T-helper 2 cell treated with Interferon-gamma antibody and Interleukin-4, amounts not matched to agents 5 μg/mL and 100 μg/mL, for 36 hours (primary cell): ENCODE measurements at places on chromosomes 3 and 15.

DNA sequence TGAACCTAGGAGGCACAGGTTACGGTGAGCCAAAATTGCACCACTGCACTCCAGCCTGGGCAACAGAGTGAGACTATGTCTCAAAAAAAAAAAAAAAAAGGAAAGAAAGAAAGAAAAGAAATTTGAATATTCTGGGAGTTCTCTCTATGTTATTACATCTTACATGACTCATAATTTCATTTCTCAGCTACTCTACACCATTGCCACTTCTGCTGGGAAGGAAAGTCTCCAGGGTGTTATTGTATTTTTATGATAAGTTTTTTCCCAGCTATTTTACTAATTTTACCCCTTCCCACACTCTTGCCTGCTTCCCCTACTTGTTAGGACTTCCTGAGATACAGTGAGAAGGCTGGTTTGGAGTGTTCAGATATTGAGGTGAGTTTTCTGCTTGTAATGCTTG lies 69.7 kb upstream of the UMPS start:
- no peak for DNase-seq

DNA sequence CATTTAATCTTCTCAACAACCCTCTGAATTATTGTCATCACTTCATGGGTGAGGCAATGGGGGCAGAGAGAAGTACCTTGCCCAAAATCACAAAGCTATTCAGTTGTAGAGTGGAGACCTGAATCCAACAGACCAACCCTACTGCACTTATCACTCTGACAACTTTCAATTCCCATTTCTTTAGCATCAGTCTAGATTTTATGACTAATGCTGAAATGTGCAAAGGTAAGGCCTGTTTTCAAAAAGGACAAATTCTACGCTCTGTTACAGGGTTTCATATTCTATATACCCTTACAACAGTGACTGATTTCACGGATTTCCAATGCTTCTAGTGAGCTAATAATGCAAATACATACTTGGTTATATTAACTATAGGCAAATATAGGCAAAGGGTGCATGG lies 286.0 kb downstream of the ADAMTS17 start:
- no peak for DNase-seq

DNA sequence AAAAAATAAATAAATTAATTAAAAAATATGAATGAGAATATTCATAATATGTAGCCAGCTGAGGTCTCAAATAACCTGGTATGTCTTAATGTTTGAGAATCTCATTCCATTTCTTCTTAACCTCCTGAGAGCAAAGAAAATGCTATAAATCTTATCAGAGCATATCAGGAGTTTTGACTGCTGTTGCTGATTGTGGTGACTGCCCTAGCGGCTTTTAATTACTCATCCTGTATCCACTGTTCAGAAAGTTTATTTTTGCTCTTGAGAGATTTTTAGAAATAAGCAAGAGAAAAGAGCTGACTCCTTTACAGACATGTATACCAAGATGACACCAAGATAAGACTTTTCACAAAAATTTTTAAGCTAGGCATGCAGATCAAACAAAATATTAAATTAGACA lies 454.8 kb upstream of the CBLB start:
- no peak for DNase-seq

- DNase-seq, result no peak
Observed at GRCh38 chr3:46096336-46096735, 69.1 kb upstream of the XCR1 start.

GRCh38 chr15:33964665-33965040 lies 3.6 kb upstream of the CHRM5 start:
- no peak for DNase-seq

DNA sequence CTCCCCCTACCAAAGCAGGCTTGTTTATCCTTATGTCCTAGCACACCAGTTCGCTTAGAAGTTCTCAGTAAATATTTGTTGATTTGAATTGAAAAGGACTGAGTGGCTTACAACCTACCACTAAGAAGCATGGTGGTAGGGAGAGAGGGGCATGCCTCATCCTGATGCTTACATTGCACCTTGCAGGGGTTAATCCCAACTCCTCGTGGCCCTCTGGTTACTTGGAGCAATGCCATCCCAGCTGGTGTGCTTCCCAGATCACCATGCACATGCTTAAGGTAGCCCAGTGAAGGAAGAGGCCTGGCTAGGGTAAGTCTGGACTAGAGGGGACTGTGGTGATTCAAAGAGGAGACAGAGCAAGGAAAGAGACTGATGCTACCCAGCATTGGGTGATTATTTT lies 253.3 kb downstream of the CLSTN2 start:
- no peak for DNase-seq

DNA sequence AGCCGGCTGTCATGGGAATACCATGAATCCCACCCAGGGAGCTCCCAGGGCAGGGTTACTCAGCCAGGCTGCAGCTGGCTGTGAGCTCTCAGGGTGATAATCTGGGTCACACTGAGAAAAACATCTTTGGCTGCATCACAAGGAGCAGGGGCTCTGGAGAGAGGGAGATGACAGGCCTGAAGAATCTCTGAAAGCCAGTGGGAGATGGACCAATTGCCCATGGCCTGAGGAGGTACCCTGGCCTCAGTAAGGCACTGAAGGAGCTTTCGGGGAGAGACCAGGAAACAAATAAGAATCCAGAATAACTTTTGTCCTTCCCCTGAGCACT lies 28.2 kb upstream of the GOLGA6C start:
- no peak for DNase-seq

DNA sequence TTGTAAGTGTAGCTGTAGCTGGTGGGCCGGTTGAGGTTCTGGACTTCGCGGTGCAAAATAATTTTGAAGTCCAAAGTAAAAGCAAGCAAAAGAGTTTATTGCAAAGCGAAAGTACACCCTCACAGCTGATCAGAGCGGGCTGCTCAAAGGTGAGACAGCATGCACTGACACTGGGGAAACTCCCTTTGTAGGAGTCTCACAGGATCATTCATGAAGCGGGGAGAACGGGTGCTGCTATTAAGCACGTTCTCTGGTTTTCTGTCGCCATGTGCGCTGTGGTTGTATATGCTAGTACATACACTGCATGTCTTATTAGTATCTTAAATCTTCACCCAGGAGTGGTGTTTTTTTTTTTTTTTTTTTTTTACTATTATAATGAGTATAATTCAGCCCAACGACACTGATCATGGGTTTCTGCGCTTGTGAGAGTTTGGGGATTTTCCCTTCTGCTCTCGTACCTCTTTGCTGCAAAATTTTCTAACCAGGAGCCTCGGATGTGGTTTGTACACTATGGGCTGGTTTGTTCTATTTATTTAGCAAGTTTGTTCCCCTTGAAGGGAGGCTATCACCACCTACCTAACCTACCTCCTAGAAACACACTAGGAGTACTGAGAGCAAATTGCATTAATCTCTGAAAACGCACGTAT lies 1.4 kb upstream of the AP4E1 start:
- peak; percentile 88 for DNase-seq

GRCh38 chr15:93088981-93089726 lies at the start of gene RGMA:
Gene RGMA, minus strand, starts transcription at chr15:93089211. Its CDS starts 279 bp downstream, at chr15:93088932.
- no peak for DNase-seq

DNA sequence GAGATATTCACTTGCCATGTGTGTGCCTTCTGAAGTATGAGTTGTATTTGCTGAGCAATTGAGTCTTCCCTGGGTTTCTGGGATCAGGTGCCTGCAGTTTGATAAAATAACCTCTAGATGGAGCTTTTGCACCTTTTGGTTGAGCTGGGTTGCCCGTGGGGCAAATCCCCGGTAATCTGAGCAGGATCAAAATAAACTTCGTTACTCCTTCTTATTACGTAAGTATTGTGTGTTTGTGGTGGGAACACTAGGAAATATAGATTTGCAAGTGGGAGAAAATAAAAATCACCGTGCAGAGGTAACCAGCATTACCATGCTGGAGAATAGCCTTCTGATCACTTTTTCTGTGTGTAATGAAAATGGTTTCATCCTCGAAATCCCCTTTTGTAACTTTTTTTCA lies 277.4 kb upstream of the NR2E3 start:
- DNase-seq, result no peak

DNA sequence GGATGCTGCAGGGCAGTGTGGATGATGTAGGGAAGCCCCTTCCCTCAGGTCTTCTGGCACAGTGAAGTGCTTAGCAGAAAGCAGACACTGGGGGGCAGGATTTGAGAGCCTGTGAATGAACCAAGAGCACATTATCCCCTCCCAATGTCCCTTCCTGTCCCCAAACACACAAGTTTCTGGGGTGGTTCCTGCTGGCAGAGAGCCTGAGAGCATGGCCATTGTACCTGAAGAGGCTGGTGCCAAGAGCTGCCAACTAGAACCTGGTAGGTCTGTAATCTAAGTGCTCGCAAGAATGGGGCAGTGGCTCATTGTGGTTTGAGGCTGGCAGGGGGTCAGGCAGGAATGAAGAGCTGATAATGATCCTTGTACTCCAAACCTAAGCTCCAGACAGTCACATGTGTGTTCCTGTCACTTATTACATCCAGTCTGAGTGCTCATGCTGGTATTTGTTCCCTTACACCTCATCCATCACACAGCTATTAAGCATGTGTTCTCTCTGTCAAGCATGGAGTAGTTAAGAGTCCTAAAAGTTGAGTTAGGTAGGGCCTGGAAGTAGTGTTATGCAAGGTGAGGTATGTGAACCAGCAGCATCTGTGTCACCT lies 6.7 kb upstream of the CCR1 start:
- DNase-seq, result no peak

- DNase-seq, result no peak
Observed at GRCh38 chr15:54660356-54660755, 536.4 kb downstream of the RSL24D1 start.

GRCh38 chr3:94896994-94897393 lies 834.1 kb downstream of the NSUN3 start:
- DNase-seq, result no peak

GRCh38 chr3:23999012-23999641 lies 54.0 kb downstream of the NR1D2 start:
- DNase-seq, result peak; percentile 28

DNA sequence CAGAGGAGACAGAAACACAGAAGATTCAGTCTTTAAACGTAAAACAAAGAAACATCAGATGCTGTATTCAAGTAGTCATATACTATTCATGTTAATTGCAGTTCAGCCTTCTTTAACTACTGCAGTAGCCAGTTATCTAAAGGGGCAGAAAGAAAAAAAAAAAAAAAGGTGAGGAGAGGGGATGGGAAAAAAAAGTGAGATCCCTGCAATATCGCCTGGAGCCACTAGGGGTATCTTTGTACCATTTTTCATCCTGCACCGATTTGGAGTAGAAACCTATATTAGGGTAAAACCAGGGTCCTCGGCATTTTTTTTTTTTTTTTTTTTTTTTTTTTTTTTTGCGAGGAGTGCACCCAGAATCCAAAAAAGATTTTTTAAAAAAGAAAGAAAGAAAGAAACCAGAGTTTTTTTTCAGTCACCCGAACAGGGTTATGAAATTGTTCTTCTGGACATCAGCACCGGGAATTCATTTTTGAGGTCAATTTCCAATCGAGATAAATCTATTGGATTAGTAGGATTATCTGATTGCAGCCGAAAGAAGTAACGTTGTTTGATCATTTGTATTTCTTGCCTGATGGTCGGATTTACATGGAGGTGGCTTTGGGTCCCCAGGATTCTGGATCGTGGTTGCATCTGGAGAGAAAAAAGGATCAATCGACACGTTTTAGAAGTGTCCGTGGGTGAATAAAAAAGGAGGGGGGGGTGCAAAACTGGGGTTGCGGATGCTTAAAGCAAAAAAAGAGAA lies 186.7 kb downstream of the NLGN1 start:
- no peak for DNase-seq

GRCh38 chr3:189567322-189567721 lies 63.9 kb upstream of the TP63 start:
- no peak for DNase-seq

GRCh38 chr3:37064747-37065146 lies 71.4 kb downstream of the MLH1 start:
- no peak for DNase-seq

- no peak for DNase-seq
Observed at GRCh38 chr3:105970283-105970682, 101.5 kb upstream of the CBLB start.

GRCh38 chr3:169432708-169433432 lies 230.6 kb downstream of the MECOM start:
- DNase-seq, result no peak

DNA sequence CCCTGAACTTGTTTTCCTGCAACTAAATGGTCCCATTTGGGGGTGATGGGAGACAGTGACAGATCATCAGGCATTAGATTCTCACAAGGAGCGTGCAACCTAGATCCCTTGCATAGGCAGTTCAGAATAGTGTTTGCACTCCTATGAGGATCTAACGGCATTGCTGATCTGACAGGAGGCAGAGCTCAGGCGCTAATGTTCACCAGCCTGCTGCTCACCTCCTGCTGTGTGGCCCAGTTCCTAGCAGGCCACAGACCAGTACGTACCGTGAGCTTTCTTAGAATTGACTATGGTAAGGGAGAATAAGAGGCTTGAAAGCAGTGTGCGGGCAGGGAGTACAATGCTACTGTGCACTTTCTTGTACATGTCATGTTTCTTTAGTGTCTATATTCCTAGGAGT lies 17.6 kb upstream of the PLA2G4E start:
- DNase-seq, result no peak

DNA sequence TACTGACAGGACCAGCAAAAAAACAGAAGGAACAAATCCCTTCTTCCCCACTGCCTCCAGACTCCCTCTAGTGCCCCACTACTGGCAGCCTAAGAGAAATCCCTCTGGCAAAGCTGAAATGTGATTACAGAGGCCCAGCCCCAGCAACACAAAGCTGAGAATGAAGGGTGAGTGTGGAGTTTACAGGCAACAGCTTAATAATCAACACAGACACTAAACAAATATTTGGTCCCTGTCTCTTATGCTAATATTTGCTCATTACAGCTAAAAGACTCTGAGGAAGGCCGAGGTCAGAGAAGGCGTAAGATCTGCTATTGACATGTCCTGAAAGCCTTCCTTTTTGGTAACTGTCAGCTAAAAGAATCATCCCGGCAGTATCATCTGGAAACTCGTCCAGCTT lies 308.5 kb upstream of the RASGRP1 start:
- DNase-seq, result no peak

GRCh38 chr3:177525987-177526712 lies 328.9 kb upstream of the TBL1XR1 start:
- no peak for DNase-seq

DNA sequence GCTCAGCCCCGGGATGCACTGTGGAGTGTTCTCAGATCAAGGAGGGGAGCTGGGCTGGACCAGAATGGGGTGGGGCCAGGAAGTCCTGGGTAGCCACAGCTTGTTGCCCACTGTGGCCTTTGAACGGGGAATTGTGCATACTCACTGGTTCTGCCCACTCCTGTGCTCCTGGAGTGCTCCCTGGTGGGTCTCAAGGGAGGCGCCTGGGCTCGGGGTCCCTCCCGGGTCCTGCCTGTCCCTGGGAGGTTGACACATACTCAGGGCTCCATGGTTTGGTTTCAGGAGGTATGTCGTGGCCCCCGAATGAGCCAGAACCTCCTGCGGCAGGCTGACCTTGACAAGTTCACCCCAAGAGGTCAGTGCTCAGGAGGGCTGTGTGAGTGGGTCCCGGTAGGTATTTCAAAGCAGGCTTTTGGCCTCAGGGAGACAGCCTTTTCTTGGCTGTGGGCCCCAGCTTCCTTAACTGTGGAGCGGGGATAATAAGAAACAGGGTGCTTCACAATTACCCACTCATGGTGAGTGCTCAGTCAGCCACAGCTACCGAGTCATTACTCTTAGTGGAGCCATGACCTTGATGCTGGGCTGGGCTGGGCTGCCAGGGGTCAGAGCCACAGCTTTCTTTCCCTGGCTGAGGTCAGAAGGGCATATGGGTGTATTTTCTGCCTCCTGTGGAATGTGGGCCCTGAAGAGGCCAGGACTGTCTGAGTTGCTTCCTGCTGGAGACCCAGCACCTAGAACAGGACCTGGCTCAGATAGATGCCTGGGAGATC lies 7.6 kb downstream of the DNAH1 start:
- DNase-seq, result no peak

- no peak for DNase-seq
Observed at GRCh38 chr3:100766069-100766468, 56.8 kb downstream of the TFG start.
